ENCODE measurements at places on chromosomes 12 and 14.

- DNase-seq: no peak
Measured at GRCh38 chr12:65171073-65171472, 1.7 kb downstream of the LEMD3 start.

DNA sequence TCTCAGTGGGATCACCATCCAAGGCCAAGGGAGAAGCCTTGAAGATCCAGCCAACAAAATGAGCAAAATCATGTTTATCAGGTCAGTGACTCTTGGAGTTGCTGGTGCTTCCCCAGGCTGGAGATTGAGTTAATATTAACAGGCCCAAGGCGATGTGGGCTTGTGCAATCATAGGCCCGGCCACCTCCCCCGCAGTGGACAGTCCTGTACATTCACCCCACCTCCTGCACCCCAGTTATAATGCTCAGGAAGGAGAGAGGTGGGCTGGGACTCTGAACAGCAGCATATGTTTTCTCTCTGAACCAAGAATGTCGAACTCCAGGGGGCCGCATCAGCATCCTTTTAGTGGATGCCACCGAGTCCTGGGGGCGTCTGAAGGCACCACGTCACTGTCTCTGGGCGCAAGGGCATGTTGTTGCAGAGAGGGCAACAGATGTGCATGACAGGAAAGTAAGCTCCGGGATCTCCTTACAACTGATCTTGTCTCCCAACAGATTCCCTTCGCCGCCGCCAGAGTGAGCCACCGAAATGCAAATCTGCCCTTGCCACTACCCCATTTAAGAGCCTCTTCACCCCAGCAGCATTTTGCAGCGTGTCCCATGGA is 32.2 kb upstream of the SERPINA6 start:
- no peak for DNase-seq

DNA sequence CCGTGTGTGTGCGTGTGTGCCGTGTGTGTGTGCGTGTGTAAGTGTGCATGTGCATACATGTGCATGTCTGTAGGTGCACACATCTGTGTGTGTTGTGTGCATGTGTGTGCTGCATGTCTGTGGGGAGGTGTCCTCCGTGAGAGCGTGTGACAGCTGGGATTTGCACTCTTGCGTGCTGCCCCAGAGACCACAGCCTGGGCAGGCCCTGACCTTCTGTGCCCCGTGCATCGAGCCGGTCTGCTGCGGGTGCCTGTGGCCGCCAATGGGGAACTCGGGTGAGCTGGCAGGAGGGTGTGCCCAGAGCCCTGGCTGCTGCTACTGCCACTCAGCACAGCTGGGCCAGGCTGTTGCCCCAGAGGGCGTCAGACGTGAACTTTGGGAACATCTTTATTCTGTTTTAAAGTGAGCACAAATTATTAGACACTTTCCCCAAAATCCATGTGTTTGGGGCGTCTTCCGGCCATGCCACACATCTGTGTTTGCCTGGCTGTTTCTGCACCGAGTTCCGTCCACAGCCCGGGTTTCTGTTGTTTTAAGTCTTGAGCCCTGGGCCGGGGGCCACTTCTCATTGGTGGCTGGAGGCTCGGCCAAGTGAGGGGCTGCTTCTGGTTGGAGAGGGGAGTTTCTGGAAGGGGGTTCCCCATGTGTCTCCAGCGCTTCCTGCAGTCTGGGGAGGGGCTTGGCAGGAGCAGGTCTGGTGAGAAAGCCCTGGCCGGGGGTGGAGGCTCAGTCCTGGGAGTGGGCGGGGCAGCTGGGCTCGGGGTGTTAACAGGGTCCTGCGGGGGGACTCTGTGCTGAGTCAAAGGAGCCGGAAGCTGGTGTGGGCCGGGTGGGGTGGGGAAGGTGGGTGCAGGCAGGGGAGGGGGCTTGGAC is 7.6 kb downstream of the CEP170B start:
- DNase-seq: no peak

- DNase-seq: peak; percentile 28
Measured at GRCh38 chr14:50037852-50038251, 78.5 kb downstream of the VCPKMT start.

- peak; percentile 89 for DNase-seq
Measured at GRCh38 chr12:53746592-53747092, 5.1 kb downstream of the CISTR start.

DNA sequence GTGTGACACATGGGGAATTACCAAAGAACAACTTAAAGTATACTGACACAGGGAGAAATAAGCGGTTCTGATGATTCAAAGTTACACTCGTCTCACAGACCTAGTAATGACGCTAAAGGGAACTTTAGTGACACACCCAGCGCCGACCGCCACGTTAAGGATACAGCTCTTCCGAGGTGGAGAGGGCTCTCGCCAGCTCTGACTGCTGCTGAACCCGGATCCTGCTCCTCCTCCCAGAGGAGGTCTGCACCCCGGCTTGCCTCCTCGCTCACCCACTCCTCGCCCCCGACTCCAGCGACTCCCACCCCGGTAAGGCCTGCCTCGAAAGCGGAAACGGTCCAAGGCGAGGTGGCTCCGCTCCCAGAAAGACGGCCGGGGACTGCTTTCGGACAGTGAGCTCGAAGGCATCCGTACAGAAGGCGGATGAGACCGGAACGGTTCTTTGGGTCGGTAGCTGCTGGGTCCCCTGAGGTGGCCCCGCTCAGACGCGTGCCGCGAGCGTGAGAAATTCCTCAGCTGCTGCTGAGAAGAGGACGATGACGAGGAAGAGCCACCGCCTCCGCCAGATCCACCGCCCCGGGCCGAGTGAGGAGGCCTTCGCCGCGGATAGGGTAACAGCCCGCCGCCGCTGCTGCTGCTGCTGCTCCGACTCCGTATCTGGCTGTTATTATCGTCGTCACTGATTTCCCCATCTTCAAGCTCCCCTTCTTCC is 643 bp downstream of the ZFC3H1 start:
- DNase-seq: no peak

GRCh38 chr12:33818313-33818712 is 204.0 kb upstream of the ALG10 start:
- DNase-seq: no peak
